NCI-H510A treated with DMSO at 0.1 percent for 48 hours (cell line): ENCODE measurements at places on chromosomes 2 and 18.

DNA sequence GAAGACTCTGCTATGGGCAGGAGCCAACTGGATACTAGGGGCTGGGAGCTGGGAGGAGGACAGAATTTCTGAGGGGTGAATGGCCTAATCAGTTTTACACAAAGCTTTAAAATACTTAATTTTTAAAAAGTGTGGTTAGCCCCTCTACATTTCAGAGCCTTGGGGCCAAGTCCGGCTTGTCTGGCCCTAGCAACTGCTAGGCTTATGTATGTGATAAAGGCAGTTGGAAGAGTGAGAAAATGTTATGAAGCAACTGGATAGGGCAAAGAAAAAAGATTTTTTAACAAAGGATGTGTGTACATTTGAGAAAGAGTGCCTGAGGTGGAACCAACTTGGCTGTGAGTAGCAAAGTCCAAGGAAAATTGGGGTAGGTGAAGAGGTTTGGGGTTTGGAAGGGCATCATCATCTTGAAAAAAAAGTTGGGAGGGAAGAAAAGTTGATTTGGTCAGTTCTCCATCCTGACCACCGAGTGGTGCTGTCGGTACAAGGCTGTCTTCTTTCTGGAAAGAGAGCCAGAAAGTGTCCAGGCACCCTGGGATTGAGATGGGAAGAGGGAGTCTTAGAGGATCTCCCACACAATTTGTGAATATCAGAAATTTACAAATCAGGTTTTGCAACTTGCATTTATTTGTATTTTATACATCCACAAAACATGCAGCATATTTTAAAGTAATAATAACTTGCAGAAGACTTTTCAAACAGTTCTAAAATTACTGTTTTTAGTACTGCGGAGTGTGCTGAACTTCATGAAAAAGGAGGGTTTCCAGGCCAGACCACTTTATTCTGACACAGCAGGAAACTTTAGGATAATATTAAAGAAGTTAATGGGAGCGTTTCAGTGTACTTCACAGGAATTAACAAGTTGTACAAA lies 10.5 kb upstream of the CDK15 start:
- no peak for DNase-seq

- no peak for DNase-seq
Observed at GRCh38 chr2:17106418-17106817, 411.8 kb downstream of the RAD51AP2 start.

DNA sequence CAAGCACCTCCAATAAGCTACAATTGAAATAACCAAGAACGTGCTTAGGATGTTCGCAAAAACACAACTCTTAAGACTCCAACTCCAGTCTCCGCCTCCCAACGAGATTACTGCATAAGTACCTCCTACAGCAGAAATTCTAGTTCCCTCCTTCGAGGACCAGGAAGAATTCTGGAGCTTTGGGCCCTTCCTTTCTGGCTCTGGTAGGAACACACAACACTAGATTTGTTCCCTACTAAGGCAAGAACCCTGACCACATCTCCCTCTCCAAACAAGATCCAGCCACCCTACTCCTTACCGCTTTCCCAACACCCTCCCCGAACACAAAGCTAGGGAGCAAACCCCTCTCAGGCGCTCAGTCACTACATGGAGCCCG lies 721 bp downstream of the ADAM17 start:
- DNase-seq = peak; percentile 32

- no peak for DNase-seq
Observed at GRCh38 chr2:69828938-69829255, 563 bp upstream of the GMCL1 start.

- no peak for DNase-seq
Observed at GRCh38 chr2:17035010-17035409, 369.4 kb upstream of the CYRIA start.

GRCh38 chr2:26414311-26414710 lies 12.6 kb downstream of the DRC1 start:
- DNase-seq = no peak

- DNase-seq = no peak
Observed at GRCh38 chr2:63049970-63050333, 678 bp upstream of the OTX1 start.

- DNase-seq = no peak
Observed at GRCh38 chr2:103423100-103423499, 661.3 kb downstream of the TMEM182 start.

GRCh38 chr2:64649013-64649484 lies 4.7 kb downstream of the SERTAD2 start:
- no peak for DNase-seq

- no peak for DNase-seq
Observed at GRCh38 chr2:178491612-178492011, 11.4 kb downstream of the PLEKHA3 start.

DNA sequence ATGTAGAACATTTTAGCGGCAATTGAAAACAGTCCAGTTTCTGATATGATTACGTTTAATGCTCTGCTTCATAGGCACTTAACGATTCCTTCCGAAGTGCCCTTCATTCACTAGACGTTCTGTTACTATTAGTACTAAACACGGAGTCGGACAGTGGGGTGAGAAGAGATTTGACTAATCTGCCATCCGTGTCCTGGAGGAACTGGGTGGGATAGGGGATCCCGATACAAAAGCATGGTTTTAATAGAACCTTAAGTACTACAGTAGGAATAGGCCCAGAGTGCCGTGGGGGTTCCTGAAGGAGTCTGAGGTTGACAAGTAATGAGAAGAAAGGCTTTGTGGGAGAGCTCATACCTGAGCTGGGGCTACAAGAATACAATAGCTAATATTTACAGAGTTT lies 631 bp downstream of the MORN2 start:
- DNase-seq = no peak

- DNase-seq = no peak
Observed at GRCh38 chr2:74507926-74508520, 528 bp upstream of the PCGF1 start.

DNA sequence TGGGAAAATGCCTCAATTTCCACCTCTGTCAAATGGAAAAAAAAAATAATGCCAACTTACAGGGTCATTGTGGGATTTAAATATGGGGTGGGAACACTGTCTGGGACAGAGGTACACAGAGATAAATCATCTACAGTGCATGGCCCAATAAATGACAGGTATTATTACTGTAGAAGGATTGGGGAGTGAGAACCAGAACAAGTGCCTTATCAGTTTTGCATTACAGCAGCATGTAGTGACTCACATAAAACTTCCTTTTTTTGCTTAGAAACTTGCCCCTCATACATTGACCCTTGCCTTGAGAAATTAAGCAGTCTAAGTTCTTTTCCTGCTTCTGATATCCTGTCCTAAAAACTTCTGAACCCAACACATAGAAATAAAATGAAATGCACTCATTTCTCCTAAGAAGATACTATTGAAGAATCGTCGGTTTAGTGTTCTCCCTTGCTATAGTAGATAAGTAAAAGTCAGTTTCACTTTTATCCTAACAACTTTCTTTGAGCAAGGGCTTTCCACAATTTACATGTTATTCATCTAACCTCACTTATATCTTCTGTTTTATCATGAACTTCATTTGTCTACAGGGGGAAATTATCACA lies 121.0 kb upstream of the HAAO start:
- DNase-seq = no peak

DNA sequence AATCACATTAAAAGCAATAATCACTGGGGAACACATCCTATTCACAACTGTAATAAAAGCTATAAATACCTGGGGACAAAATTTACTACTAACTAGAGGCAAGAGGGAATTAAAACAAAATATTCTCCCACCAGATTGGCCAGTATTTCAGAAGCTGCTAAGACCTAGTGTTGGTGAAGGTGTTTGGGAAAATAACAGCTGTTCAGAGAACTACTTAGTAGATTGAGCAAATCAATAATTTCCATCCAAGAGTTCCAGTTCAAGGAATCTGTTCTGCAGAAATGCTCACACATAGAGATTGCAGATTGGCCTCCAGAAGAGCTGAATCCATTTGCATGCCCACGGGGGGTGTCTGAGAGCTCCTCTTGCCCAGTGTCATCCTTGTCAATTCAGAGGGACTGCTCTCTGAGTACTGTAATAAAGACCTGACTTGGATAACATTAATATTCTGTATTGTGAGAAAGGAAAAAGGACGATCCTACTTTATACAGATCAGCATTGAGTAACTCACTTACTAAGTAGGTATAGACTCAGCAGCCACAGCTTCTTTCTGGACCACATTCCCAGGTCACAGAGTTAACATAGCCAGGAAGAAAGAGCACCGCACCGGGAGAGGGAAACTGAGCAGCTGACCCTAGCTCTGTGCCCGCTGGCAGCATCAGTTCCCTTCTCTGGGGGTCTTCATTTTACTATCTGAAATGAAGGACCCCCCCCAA lies 5.6 kb downstream of the TUBB6 start:
- DNase-seq = no peak

GRCh38 chr2:203893840-203894239 lies 26.3 kb downstream of the CTLA4 start:
- DNase-seq = no peak

- DNase-seq = no peak
Observed at GRCh38 chr2:239025096-239025801, 177.4 kb downstream of the TWIST2 start.

DNA sequence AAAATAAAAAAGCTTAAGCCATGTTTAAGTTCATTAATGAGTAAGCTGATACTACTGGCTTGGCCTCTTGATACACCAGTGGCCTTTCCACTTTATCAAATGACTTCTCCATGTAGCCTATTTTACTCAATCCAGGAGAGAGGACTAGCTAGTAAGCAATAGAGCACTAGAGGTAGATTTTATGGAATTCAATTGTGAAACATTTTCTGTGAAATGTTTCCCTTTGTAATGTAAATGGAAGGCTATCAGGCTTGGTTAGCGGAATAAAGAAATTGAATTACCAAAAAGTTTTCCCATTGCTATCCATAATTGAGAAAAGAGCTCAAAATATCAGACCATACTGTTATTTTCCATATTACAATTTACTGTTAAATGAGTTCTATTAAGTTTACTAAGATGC lies 515.4 kb upstream of the CDH2 start:
- no peak for DNase-seq

DNA sequence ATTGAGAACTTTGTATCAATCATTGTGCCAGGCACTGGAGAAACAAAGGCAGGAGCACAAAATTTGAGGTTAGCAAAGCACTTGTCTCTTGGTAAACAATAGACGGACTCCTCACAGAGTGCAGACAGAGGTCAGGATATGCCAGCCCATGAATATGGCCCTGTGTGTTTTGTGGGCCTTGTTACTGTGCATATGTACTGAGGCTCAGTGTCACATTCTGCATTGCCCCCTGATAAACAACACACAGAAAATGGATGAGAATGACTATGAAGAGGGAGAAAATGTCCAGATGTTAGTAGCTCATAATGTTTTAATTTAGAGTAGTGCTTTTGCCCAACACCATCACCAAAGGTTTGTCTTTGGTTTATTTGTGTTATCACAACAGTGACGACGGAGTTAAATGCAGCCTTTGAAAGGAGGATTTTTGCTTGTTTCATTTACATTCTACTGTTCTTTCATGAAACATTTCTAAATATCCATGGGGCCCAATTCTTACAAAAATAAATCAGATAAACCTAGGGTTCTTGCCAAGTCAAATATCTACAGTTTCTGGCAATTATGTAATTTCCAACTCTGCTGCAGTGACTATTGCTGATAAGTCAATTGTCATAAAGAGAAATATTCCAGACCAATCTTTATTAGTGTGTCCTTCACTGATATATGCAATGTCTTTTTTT lies 14.6 kb upstream of the NT5C1B start:
- no peak for DNase-seq

DNA sequence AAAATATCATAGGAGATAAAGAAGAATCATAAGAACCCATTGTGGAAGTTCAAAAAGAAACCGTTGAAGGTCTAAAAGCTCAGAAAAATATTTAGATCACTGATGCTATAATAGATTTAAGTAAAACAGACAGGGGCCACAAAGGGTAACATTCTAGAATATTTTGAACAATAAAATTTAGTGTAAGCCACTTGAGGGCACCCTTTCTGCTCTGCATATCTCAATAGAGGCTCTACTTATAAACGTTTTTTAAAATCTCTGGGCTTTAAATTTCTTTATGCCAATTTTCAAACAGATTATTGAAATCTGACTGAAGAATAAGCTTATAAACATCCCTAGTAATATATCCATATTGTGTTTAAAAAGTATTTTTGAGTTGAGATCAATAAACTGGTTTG lies 57.6 kb upstream of the IL1RL1 start:
- DNase-seq = no peak
